ENCODE measurements at places on chromosomes 1 and 21.

DNA sequence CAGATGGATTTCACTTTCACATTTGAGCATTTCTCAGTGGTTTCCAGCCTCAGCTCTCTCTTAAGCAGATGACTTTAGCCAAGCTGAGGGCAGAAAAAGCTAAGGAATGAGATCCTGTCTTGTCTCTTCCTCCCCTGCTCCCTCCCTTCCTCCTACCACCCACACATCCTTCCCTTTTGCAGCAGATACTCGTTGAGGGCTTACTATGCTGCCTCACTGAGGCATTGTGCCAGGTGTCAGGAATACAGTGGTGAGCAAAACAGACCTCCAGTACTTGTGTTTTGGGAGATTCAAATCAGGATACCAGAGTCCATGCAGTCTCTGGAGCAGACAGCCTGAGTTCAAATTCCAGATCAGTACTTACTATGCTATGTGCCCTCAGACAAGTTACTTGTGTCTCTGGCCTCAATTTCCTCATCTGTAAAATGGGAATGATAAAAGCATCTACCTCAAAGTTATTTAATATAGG is 43.2 kb downstream of the KIF26B start:
- DNase-seq = no peak

GRCh38 chr1:15702722-15703550 is 18.8 kb downstream of the PLEKHM2 start:
- no peak for DNase-seq

DNA sequence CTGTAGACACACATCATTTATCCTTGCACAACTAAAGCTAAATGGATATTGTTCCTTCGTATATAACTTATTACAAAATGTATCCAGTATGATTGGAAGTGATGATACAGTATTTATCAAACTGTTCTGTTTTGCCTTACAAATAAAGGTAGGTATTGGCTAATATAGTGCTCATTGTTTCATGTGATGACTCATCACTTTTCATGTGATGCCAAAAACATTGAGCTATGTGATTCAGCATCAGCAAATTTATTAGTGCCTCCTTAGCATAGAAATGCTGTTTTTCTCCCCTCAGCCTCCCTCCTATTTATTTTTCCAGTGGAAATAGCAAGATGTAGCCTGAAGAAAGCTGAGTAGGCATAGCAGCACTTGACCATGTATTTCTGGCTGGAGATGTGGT is 228.6 kb upstream of the LYPLAL1 start:
- no peak for DNase-seq

DNA sequence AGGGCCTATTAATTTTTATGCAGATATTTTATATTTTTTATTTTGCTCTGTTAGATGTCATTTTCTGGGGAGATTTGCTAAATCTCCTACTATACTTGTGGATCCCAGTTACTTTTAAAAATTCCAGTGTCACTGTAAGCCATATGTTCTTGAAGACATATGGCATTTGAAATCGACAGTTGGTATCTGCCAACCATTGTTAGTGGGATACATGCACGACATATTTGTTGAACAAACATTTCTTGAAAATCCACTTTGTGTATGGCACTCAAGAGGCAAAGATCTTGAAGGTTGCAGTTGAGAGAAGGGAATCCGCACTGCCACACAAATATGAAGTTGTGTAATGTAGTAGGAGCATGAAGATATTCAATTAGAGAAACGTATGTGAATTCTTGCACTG is 287.7 kb downstream of the HHAT start:
- no peak for DNase-seq

- DNase-seq = no peak
Observed at GRCh38 chr1:238589843-238590435, 699.2 kb upstream of the ZP4 start.

GRCh38 chr1:22688466-22688865 is 22.2 kb upstream of the EPHB2 start:
- no peak for DNase-seq

DNA sequence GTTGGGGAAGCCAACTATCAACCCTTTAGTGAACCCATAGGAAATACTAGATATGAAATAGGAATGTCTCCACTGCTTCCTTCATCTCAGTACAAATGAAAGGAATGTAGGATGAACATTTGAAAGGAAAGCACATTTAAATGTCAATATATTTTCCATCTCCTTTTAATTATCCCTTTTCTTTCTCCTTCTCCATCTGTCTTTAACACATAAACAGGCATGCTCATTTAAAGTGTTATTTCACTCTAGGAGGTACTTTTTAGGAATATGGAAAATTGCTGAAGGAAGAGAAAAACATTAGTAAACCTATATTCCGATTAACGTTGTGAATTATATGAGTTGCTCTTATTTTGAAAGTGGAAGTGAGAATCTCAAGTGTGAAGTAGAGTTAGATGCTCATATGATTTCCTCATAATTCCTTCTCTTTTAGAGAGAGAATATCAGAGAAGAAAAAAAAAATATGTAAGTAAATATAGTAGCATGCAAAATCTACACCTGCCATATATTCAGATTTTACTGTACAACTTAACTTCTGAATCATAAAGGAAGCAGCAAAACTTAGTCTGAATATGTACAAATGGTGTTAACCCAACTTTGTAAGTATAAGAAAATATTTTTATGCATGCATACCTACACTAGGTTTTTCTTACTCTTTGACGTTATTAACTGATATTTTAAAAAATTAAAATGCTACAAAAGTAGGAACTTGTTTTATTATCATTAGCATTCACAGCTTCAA is 406.9 kb upstream of the B3GALT2 start:
- DNase-seq = no peak

- no peak for DNase-seq
Observed at GRCh38 chr1:22224631-22225030, 81.7 kb upstream of the WNT4 start.

DNA sequence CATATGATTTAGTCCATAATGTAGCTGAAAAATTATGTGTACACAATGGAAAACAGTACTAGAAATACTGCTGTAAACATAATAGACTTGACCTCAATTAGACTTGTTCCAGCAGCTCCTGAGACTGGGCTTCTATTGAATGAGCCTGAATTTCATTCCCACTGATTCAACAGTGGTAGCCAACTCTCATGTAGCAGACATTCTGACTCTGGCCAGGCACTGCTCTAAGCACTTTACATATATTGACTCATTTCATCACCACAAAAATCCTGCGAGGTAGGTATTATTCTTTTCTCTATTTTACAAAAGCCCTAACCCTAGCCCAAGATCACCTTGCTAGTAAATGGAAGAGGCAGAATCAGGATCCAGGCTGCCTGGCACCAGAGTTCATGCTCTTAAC is 12.8 kb upstream of the CTSS start:
- DNase-seq = no peak

DNA sequence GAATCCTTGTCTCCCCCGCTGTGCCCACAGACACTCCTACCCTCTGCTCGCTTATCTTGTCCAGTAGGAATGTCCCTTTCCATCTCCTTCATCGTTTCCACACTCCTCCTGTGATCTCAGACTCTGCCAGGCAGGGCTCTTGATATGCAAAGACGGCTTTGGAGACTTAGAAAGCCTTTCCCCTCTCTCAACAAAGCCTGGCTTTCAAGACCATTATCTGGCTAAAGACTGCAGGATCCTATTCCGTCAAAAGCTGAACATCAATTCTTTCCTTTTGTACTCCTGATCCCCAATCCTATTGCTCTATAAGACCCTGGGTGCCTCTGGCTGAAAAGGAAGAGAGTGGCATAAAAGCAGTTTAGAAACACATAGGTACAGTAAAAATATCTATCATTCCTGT is 63.9 kb downstream of the SDC3 start:
- no peak for DNase-seq

DNA sequence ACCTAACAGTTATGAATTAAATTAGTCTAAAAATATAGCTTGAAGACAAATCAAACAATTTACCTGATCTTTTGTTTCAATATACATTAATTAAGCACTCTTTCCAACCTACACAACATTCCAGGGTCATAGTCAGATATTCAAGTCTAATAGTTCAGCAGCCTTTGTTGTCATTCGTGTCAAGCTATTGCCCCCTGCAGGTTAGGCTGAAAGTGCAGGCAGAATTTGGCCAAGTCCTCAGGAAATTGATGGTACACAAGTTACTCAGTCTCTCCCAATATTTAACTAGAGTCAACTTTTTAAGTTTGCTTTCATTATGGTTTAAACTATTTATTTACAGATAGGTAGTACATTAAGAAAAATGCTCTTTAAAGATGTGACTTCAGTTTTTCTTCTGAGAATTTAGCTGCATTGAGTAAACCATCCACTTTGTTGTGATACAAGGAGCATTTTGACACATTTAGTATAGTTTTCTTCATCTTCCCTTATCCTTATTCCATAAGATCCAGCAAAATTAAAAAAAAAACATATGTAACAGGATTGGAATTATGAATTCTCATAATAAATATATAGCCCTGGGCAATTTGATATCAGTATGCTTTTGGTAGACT is 130.3 kb upstream of the DPYD start:
- DNase-seq = peak; percentile 62

GRCh38 chr21:40130476-40130875 is 263.2 kb downstream of the PCP4 start:
- DNase-seq = no peak

GRCh38 chr1:196438329-196438728 is 169.9 kb downstream of the KCNT2 start:
- no peak for DNase-seq

- no peak for DNase-seq
Observed at GRCh38 chr1:246622035-246622652, 55.9 kb downstream of the CNST start.

- DNase-seq = no peak
Observed at GRCh38 chr1:5515501-5515900, 476.7 kb downstream of the NPHP4 start.
